ENCODE measurements at places on chromosomes 2 and 18.
A peak's percentile ranks its signal among the peaks of the same experiment; 100 is the strongest.

DNA sequence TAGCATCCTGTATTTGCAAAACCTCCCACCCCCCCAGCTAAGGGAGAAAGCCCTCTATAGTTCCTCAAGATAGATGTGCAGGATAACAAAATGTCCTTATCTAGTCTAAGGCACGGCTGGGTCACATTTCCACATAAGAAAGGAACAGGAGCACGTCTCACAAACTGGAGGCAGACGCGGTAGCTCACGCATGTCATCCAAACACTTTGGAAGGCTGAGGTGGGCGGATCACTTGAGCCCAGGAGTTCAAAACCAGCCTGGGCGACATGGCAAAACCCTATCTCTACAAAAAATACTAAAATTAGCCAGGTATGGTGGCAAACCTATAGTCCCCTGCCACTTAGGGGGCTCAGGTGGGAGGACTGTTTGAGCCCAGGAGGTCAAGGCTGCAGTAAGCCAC, 9.3 kb downstream of the SF3B1 start:
- no peak for DNase-seq

DNA sequence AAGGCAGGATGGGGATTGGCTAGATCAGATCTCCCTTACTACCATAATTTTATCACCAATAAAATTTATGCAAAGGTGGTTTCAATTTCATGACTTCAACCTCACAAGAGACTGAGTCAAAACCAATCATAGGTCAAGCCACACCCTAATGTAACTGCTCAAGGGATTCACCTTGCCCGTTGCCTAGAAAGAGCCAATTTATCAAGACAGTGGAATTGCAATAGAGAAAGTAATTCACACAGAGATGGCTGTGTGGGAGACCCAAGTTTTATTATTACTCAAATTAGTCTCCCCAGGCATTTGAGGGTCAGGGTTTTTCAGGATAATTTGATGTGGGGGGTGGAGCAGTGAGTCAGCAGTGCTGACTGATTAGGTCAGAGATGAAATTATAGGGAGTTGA, 340.6 kb downstream of the RND3 start:
- DNase-seq: no peak

- DNase-seq: no peak
Observed at GRCh38 chr2:226795281-226796011, 4.2 kb downstream of the IRS1 start.

DNA sequence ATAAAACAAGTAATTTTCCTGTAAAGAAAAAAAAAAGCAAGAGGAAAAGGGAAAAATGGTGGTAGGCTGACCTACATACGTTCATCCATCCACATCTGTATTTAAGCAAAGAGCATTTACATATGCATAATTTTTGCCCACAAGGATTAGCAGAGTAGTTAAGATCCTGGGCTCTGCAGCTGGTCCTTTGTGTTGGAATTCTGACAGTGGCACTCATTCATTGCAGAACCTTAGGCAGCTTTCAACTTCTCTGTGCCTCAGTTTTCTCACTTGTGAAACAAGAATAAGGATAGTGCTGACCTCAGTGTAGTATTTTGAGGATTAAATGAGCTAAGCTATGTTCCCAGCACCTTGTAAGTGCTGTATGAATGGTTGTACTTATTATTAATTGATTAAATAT, 211.3 kb downstream of the ARL4C start:
- DNase-seq: no peak

- no peak for DNase-seq
Observed at GRCh38 chr18:59878644-59879043, 21.2 kb upstream of the PMAIP1 start.

- no peak for DNase-seq
Observed at GRCh38 chr2:234606896-234607295, 110.0 kb upstream of the ARL4C start.

DNA sequence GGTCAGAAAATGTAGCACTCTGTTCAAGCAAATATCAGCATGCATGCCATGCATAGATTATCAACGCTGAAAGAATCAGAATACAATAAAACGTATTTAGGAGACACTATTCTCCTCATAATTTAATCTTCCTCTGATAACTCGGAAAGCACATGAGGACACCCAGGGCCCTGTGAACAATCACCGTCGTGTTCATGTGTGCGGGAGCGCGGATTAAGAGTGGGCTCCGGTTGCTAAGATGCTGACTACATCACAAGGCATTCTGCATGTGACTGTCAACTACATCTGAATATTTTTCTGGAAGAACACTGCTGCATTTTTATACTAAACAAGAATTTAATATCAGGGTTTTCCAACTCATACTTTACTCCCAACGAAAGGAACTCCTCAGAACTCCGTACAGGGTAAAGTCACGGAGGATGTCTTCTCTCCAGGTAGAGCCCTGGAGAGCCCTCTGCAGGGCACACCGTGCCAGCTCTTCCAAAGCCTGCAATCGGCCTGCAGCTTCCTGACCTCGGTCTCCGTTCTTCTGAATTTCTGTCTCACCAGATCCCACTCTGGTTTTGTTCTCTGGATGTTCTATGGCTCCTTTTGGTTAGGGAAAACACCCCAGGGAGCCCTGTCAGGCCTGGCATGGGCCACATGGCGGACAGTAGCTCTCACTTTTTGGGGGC, 59.6 kb downstream of the ZNF516 start:
- no peak for DNase-seq

DNA sequence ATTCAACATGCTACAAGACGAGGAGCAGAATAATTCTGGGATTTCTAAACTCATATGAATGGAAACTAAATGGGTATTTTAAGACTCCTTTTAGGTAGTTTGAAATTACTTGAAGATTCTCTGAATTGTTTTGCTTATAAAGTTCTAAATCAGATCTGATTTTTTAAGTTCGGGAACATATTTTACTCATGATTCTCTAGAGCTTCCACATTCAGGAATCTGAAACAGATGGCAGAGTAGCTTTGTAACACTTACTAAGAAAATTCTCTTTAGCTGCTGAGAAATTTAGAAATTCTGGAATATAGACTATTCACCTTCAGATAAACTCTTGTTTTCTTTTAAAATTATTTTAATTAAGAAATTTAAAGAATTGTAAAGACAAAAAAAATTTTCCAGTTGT, 13.7 kb downstream of the RBBP8 start:
- DNase-seq: no peak

GRCh38 chr2:100494712-100495111, 24.4 kb downstream of the NMS start:
- no peak for DNase-seq

- DNase-seq: no peak
Observed at GRCh38 chr18:57110290-57110689, 36.6 kb upstream of the BOD1L2 start.

- DNase-seq: peak; percentile 80
Observed at GRCh38 chr18:55415258-55415871, 172.6 kb downstream of the TCF4 start.

- no peak for DNase-seq
Observed at GRCh38 chr18:38402509-38402908, 836.9 kb upstream of the CELF4 start.

DNA sequence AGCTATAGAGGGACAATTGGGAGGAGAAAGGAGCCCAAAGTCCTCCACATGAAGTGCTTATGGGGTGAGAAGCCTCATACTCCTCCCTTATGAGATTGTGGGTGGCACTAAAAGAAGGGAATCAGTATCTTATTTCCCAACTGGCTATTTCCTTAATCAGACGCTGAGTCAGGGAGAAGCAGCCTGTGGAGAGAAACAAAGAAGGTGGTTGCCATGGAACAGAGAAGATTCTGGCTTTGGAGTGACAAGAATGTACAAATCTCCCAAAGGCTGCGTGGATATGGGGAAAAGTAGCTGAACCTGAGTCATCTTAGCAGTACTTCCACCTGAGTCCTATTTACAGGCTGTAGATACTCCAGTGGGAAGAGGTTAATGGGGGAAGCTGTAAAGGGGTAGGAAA, 115.8 kb upstream of the CWC22 start:
- DNase-seq: no peak

DNA sequence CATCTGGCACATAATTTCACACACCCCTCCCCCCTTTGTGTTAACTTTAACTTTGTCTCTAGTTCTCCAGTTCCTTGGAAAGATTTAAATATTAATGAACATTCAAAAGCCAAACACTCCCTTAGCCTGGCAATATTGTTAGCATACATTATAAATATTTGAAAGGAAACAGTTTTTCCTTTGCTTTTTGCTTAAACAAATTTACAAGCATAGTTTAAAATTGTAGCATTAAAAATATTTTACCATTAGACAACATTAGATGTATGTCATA, 113.1 kb upstream of the SLC38A11 start:
- no peak for DNase-seq

DNA sequence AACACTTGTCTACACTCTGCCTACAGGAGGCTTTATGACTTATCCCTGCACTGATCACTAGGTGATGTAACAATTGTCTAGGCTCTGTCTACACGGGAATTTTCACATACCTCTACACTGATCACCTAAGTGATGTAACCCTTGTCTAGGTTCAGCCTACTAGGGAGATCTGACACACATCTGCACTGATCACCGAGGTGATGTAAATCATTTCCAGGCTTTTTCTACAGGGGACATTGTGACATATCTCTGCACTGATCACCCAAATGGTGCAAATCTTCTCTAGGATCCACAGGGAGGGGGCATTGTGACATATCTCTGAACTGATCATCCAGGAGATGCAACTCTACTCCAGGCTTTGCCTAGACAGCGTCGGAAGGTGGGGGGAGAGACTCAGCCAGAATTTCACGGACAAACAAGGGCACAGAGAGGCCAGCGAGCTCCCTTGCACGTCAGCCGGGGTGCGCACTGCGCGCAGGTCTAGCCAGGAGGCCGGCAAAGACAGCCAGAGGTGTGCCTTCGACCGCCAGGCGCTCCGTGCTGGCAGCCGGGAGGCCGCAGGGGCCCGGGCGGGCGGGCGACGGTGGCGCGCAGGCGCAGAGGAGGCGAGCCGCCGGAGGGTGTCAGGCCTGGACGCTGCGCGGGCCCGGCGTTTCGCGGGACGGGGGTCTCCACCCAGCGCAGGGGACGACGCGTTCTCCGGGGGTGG, 46.9 kb upstream of the USP14 start:
- DNase-seq: no peak

- DNase-seq: no peak
Observed at GRCh38 chr18:70513502-70514171, 224.8 kb downstream of the SOCS6 start.

- DNase-seq: no peak
Observed at GRCh38 chr2:73250872-73251846, 17.1 kb downstream of the CCT7 start.

DNA sequence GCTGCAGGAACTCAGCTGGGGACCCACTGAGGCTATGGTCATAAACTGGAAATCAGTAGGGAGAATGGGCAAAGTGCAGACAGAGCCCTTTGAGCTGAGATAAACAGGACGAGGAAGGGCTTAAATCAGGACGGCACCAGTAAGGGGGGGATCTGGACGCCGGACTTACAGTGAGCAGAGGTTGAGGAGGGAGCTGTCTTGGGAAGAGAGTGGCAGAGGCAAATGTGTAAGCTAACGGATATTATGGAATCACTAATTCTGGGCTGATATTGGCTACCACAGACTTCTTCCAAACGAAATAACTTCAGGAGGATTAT, 539 bp downstream of the CYP27A1 start:
- DNase-seq: no peak

DNA sequence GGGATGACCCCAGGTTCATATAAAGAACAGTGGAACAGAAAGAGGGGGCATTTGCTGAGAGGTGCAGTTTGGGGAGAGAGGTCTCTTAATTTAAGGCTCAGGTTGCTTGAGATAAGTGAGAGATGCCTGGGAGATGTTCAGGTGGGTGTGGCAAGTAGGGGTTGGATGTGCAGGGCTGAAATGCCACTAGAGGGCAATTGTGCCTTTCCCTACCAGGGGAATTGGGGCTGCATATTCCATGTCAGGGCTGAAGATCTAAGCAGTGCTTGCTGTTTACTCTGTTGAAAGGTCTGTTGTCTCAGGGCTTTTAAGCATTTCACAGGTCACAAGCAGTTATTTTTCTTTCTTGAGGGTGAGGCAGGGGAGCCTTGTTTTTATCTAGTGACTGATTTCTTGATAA, 7.8 kb downstream of the CCDC85A start:
- DNase-seq: peak; percentile 43

- DNase-seq: peak; percentile 78
Observed at GRCh38 chr2:187541086-187542085, 12.8 kb downstream of the TFPI start.

GRCh38 chr2:67516362-67516761, 119.2 kb downstream of the ETAA1 start:
- no peak for DNase-seq

DNA sequence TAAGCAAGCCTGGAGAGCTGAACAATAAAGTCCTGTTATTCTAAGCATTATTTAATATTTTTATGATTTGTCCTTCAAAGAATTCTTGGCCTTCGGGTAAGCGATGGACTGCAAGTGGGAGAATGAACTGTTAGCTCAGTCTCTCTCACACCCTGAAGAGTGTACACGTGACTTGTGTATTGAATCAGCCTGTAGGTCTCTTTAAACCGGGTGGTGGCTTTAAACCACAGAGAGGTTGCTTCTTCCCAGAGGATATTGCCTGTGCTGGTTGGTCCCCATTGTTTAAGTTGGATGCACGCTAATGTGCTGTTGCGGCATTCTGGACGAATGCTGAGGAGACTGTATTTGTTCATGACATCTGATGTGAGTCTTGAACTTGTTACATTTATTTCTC, 183.3 kb downstream of the LTBP1 start:
- no peak for DNase-seq

- no peak for DNase-seq
Observed at GRCh38 chr18:79695269-79695668, 15.7 kb downstream of the CTDP1 start.

DNA sequence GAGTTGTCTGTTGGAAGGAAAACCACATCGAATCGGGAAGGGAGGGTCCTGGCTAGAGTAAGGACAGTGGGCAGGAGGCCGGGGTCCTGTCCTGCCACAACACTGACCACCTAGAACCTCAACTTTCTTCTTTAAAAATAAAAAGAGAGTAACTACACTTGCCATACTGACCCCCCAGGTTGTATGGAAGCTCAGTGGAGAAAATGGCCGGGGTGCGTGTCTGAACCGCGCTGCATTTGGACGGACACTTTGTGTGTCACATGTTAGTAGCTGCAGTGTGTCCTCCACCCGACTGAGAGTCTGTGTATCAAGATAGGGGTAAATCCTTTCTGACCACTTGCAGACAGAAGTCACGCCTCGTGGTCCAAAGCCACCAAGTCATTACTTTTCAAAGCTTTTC, 87.0 kb downstream of the GBX2 start:
- no peak for DNase-seq

GRCh38 chr2:40282428-40282827, 169.5 kb downstream of the SLC8A1 start:
- DNase-seq: no peak

Data from fibroblast of the conjunctiva (primary cell).